ENCODE measurements at places on chromosomes 7 and 10. TPM values are rescaled to one million over a fixed set of nuclear protein-coding genes. Genes with fewer than 3 reads are reported as not detected.

The ANKRD1 gene
- not detected for total RNA-seq

The SFTPA1 gene
- not detected for total RNA-seq

The CLEC2L gene
- not detected for total RNA-seq

The DKK1 gene
- total RNA-seq = not detected

The TES gene
- total RNA-seq = 62.7 TPM

The WNT2 gene
- not detected for total RNA-seq

DNA sequence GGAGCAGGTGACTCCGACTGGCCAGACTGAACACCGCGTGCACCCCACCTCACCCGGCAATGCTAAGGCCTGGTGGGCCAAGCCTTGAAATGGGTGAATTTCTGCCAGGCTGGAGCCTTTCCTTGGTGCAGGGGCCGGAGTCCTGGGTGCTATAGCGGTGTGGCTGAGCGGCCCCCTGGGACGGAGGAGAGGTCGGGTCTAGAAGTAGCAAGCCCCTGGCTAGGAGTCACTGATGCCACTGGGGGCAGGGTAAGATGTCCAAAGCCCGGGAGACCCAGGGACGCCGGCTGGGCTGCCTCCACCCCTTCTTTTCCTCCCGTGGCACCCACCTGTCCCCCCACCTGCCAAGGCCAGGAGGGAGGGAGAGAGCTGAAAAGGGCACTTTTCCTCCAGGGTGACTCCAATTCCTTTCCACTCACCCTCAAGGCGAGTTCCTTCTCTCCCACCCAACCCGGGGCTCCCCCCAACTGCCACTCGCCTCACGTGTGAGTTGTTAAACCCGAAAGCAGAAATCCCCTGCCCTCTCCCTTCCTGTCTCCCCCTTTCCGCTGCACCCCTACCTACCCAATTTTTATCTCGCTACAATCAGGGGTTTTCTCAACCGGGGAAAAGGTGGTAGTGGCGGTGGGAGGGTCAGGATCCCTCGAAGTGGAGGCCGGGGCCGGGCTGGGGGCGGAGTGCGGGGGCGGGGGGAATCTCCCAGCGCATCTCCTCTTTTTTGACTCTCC, 6.0 kb upstream of the GATA3 start:
- no peaks in the 10 kb centered on the region for H3K36me3 ChIP-seq
- peaks cover 85% of the 10 kb centered on the region for H3K27me3 ChIP-seq
- H3K4me1 ChIP-seq = peaks cover 74% of the 10 kb centered on the region

DNA sequence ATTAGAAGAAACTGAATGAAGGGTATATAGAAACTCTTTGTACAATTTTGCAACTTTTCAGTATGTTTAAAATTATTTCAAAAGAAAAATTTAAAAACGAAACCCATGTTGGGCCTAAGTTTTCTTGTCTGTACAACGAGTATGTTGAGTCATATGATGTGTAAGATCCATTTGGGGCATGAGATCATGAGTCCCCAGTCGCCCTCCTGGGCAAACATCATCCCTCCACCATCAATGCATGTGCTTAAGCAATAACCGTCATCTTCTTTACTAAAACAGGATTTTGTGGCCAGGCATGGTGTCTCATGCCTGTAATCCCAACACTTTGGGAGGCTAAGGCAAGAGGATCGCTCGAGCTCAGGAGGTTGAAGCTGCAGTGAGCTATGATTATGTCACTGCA, 54.2 kb upstream of the CDCA7L start:
- peaks cover 6% of the 10 kb centered on the region for H3K4me1 ChIP-seq
- DNase-seq = no peak
- no peaks in the 10 kb centered on the region for H3K27me3 ChIP-seq

DNA sequence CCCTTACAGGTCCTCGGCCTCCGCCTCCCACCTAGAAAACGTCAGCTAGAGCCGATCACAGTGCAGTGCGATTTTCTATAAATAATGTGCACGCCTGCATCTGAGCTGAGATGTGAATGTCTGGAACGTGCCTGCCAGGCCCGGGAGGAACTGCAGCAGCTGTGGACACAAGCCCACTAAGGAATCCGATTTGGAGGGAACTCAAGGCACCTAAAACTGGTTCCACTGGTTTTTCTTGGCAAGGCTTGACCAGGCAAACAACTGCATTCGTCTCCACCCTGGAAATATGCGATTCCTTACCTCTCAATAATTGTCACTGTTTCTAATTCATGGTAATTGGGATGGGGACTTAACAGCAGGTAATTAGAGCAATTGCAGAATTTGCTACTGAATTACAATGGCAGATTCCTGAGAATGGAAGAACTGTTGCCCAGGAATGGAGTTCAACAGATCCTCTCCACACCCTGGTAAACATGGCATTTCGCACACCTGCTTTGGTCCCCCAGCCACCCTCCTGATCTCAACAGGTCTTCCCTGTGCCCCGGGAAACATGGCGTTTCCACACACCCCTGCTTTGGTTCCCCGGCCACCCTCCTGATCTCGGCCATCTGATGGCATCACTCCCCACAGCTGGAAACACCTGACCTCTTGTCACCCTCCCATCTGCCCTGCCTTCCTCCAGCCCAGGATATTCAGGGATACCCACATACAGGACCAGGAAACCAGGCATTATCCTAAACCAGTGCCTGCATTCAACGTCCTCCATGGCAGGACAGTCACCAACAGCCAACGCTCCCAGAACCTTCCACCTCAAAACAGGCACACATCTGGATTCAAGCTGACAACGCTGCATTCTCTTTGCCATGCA, 76.0 kb downstream of the DIP2C start:
- no peaks in the 10 kb centered on the region for H3K4me1 ChIP-seq
- DNase-seq = no peak
- no peak overlapping the region for H3K4me3 ChIP-seq
- H3K27ac ChIP-seq = no peak overlapping the region
- peaks cover 44% of the 10 kb centered on the region for H3K27me3 ChIP-seq

DNA sequence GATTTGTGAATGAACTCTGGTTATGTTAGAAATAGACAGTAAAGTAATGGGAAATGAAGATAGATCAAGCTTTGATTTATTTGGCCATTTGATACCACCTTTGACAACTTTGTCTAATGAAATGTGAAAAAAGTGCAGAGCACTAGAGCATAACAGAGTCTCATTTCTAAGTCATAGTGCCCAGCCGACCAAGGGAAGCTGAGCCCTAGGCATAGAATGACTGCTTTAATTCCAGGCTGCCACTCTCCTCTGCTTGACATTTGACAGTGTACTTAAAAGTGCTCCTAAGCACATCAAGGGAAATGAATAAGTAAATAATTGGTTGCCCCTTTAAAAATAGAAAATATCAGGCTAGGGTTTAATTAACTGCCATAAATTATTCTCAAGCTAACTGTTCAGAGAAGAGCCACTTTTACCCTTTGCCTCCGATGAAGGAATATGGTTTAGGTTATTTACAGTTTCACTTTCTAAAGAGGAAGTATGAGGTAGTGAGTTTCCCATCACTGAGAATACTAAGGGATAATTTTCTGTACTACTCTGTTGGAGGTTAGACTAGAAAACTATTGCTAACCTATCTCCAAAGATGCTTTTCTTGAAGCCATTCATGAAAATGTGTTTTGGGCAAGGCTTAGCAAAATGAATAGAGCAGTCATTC, 591.6 kb downstream of the REEP3 start:
- no peaks in the 10 kb centered on the region for H3K27me3 ChIP-seq
- no peaks in the 10 kb centered on the region for H3K36me3 ChIP-seq
- H3K27ac ChIP-seq = no peak overlapping the region
- peaks cover 6% of the 10 kb centered on the region for H3K4me1 ChIP-seq

DNA sequence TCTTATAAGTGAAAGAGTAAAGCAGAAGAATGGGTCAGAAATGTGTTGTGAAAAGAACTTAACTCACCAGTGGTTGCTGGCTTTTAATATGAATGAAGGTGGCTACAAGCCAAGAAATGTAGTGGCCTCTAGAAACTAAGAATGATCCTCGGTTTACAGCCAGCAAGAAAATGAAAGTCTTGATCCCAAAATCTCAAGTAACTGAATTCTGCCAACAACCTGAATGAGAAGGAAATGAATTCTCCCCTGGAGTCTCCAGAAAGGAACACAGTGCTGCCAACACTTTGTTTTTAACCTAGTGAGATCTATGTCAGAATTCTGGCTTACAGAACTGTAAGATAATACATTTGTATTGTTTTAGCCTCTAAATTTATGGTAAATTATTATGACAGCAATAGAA, 193.0 kb downstream of the FZD1 start:
- no peaks in the 10 kb centered on the region for H3K36me3 ChIP-seq
- H3K27ac ChIP-seq = no peak overlapping the region
- H3K4me3 ChIP-seq = no peak overlapping the region
- no peak for DNase-seq
- H3K27me3 ChIP-seq = no peaks in the 10 kb centered on the region
- H3K4me1 ChIP-seq = no peaks in the 10 kb centered on the region

DNA sequence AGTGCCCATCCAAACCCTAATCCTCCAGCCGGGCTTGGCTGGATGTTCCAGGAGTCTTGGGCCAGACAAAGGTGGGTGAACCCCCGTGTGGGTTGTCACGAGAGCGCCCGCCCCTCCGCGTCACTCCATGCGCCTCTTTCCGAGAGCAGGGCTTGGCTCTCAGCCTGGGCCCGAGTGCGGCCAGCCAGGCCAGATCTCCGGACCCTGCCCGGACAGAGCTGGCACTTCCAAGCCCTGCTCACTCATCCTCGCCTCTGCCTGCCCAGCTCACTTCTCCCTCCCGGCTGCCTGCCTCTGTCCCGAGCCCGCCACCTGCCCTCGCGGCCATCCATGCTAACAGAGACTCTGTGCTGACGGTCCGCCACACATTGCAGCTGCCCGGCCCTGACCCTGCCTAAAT, 34.6 kb downstream of the AGAP3 start:
- no peaks in the 10 kb centered on the region for H3K27me3 ChIP-seq
- no peaks in the 10 kb centered on the region for H3K36me3 ChIP-seq
- H3K4me1 ChIP-seq = peaks cover 6% of the 10 kb centered on the region

- no peak for DNase-seq
- H3K4me1 ChIP-seq = peaks cover 17% of the 10 kb centered on the region
- no peaks in the 10 kb centered on the region for H3K27me3 ChIP-seq
- H3K27ac ChIP-seq = no peak overlapping the region
- no peaks in the 10 kb centered on the region for H3K36me3 ChIP-seq
Measured at GRCh38 chr10:14879124-14879927, 660 bp downstream of the SUV39H2 start.

- no peak for DNase-seq
- no peak overlapping the region for H3K4me3 ChIP-seq
- H3K36me3 ChIP-seq = no peaks in the 10 kb centered on the region
- H3K27ac ChIP-seq = no peak overlapping the region
- H3K27me3 ChIP-seq = no peaks in the 10 kb centered on the region
- peaks cover 22% of the 10 kb centered on the region for H3K4me1 ChIP-seq
Measured at GRCh38 chr10:60384708-60385398, 4.8 kb downstream of the ANK3 start.

DNA sequence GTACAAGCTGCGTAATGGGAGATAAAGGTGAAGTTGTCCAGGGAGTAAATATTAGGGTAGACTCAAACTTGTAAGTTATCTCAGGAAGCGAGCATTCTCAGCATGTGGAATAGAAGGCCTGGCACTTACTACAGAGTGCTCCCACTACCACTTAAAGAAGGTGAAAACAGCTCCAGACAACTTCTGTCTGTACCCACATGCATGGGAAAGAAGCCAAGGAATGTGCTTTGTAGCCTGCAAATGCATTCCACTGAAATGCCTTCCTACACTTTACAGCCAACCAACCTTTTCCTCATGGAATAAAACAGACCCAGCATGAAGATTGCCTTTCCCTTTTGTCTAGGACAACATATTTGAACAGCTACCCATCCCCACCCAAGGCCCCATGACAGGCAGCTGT, 45.4 kb upstream of the NPSR1 start:
- no peak overlapping the region for H3K4me3 ChIP-seq
- H3K27me3 ChIP-seq = no peaks in the 10 kb centered on the region
- H3K27ac ChIP-seq = no peak overlapping the region
- no peak for DNase-seq
- no peaks in the 10 kb centered on the region for H3K36me3 ChIP-seq

DNA sequence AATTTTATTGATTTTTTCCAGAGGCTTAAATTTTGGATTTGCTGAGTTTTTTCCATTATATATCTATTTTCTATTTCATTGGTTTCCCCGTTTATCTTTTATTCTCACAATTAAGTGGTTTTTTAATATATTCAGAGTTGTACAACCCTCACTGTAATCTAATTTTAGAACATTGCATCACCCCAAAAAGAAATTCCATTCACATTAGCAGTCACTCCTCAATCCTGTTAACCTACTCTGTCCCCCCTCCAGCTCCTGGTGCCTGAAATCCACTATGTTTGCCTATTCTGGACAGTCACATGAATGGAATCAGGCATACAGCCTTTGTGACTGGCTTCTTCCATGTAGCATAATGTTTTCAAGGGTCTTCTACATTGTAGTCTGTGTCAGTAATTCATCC, 55.8 kb upstream of the ITGA8 start:
- H3K4me1 ChIP-seq = no peaks in the 10 kb centered on the region
- H3K36me3 ChIP-seq = peaks cover 3% of the 10 kb centered on the region
- H3K4me3 ChIP-seq = no peak overlapping the region
- H3K27ac ChIP-seq = no peak overlapping the region

DNA sequence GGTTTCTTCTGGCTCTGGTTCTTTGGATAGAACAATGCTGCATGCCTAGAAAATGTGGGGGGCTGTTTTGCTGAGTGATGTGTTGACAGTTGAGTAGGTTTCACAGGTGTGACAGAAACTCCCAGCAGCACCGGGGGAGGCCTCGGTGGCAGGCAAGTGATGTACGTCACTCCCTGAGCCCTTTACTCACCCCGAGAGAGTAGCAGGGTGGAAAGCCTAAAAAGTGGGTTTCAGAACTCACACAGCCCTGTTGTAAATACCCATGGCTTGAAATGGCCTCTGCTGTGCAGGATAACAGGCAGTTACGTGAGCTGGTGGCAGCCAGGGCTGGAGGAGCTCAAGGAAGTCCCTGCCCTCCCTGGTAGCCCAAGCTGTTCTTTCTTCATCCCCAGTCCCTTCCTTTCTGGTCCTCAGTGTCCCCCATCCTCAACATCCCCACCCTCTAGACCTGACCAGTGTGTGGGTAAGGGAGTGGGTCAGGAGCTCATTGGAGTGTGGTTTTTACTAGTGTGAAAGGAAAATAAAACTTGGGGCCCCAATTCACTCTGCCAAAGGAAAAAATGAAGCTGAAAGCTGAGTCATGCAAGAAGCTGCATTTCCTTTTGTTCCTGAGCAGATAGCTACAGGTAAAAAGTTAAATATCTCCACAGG, 258.1 kb downstream of the STK31 start:
- H3K4me3 ChIP-seq = no peak overlapping the region
- no peaks in the 10 kb centered on the region for H3K4me1 ChIP-seq
- no peak for DNase-seq
- no peaks in the 10 kb centered on the region for H3K27me3 ChIP-seq
- H3K36me3 ChIP-seq = no peaks in the 10 kb centered on the region

DNA sequence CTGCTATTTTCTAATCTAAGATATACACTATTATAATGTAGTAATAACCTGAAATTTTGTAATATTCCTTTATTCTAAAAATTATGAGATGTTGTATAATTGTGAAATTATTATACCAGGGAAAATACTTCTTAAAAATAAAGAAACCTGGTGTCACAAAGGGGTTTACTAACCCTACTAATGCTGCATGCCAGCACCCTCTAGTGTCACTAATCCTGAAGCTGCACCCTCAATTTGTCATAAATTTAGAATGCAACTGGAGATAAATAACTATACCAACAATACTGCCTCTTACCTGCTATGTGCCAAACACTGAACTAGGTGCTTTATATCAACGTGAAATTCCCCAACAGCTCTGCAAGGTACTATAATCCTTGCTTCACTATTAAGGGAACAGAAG, 30.8 kb downstream of the TM9SF3 start:
- DNase-seq = no peak
- no peaks in the 10 kb centered on the region for H3K4me1 ChIP-seq
- no peak overlapping the region for H3K27ac ChIP-seq

All from B cell (primary cell).